ENCODE measurements at places on chromosomes 2 and 18.

GRCh38 chr18:8857806-8858205, 152.4 kb downstream of the MTCL1 start:
- DNase-seq = no peak

DNA sequence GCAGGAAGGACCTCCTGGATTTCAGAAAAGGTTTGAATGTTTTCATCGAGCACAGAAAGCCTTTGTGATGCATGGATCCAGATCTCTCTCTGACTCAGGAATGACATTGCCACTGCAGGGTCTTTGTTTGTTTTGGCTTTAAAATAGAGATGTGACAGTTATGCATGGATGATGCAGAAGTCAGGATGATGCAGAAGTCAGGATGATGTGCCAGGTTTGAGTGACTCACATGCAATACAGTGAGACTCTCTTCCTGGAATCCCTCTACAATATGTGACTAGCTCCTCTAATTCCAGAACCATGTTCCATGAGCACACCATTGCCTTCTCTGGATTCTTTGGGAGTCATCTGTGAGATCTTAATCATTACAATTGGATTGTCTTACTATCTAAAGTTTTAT, 177.9 kb upstream of the RAB6C start:
- DNase-seq = no peak

DNA sequence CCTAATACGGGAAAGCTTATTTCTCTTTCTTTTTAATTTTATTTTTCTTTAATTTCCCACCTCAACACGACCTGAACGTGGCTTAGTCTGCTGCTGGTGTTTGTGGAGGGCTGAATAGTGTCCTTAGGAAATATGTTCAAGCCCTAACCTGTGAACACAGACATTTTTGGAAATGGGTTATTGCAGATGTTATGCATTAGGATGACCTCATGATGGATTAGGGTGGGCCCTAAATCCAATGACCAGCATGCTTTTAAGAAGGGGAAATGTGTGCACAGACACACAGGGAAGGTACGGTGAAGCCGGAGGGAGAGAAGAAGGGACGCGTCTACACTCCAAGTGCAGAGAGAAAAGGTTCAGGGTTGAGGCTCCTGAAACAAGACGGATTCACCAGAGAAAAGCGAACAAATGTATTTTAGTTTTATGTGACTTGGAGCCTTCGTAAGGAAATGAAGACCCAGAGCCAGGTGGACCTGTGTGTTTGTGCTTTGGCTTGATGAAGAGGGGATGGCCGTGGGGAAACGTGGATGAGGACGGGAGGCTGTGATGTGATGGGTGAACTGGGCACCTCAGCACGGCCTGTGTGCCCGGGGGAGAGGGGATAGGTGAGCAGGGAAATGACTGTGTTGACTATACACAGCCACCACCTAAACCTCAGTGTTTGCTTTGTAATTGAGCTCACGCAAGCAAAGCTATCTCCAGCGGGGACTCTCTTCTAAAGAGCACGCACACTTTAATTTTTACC, 37.5 kb downstream of the RTP5 start:
- no peak for DNase-seq

DNA sequence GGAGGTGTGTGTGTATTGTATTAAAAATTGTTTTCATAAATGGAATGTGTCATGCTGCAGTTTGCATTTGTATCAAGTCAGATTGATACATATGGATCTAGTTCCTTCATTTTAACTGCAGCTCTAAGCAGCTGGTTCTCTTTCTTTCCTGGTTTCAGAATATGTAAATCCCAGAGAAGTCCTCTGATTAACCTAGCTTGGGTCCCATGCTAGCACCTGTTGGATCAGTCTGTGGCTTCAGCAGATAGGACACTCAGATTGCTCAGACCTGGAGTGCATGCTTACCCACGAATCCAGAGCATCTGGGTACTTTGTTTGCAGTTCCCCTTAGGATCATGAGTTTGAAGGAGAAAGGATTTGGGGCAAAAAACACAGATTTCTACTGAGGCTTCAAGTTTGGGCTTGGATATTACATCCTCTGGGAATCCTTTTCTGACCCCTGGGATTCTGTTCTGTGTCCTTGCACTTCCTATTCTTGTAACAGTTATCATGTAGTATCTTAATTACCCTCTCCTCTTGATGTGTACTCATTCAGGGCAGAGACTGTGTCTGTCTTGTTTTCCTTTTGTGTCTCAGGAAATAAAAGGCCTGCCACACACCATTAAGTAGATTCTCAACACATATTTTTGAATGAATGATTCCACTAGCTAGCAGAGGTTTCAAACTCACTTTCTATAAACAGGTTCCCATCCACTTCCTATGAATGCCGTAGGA, 142.1 kb downstream of the PHLPP1 start:
- no peak for DNase-seq

DNA sequence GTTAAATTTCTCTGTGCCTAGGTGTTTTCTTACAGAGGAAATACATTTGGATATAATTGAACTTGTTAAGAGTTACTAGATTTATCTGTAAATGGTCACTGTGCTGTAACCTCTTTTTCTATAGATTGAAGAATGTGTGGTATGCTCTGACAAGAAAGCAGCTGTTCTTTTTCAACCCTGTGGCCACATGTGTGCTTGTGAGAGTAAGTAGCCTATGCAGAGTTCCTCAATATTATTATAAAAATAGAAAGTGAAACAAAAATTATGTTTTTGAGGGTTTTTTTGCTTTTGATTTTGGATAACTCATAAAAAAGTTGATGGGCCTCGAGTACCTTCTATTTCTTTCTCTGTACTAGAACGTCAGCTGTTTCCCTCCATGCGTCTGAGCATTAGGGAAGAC, 112.4 kb downstream of the MIB1 start:
- no peak for DNase-seq
